ENCODE measurements at places on chromosomes 11 and 22.
A peak's percentile ranks its signal among the peaks of the same experiment; 100 is the strongest.

GRCh38 chr11:118201966-118202365, 22.8 kb downstream of the JAML start:
- DNase-seq: no peak

DNA sequence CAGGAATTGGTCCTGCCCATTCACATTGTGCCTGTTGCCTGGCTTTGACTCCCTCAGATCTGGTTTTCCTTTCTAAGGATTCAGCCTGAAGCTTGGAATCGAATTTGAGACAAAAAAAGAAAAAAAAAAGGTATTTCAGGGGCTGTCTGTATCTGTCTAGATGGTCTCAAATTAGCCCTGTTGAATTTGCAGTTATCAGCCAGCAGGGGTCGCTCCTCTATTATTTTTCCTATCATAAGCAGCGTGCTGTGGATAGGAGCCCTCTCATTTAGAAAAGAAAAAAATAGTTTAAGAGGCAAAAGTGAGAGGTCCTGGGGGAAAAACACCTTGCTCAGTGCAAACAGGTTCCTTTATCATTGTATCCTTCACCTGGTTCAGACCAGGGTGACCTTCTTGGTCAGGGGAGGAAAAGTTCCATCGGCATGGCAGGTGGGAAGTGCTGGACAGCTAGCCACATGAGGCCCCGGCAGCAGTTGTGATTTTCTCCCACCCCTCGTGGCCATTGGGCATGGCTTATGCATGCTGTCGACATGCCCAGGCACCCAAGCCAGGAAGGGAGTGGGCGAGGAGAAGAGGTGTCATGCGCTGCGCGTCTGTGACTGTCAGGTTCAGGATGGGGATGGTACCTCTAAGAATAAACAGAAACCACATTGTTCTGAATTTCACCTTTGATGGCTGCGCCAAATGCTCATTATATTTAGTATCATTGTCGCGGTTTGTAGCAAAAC, 13.1 kb downstream of the OR5AK2 start:
- DNase-seq: peak; percentile 35

GRCh38 chr22:42500161-42500835, 19.3 kb downstream of the RRP7A start:
- peak; percentile 59 for DNase-seq

DNA sequence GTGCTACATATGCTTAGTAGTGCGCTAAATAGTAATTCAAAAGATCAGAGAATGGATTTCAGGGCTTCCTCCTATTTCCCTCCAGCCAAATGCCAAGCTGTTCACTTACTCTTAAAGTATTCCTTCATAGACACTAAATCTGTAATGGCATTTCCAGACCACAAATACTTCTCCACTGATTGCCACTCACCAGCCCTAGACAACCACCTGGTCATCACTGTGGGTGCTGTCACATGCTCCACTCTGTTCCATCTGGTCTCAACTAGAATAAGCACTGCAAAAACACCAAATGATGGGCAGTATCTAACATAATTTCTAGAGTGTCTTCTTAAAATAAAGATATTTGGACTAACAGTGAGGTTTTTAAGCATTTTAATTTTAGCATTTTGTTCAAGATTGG, 341.3 kb downstream of the AASDHPPT start:
- DNase-seq: no peak

- DNase-seq: peak; percentile 53
Measured at GRCh38 chr11:114250993-114251814, 45.0 kb upstream of the NNMT start.

- peak; percentile 96 for DNase-seq
Measured at GRCh38 chr11:19646921-19647320, 65.7 kb upstream of the NAV2 start.

- no peak for DNase-seq
Measured at GRCh38 chr11:86991341-86991740, 36.1 kb upstream of the FZD4 start.

DNA sequence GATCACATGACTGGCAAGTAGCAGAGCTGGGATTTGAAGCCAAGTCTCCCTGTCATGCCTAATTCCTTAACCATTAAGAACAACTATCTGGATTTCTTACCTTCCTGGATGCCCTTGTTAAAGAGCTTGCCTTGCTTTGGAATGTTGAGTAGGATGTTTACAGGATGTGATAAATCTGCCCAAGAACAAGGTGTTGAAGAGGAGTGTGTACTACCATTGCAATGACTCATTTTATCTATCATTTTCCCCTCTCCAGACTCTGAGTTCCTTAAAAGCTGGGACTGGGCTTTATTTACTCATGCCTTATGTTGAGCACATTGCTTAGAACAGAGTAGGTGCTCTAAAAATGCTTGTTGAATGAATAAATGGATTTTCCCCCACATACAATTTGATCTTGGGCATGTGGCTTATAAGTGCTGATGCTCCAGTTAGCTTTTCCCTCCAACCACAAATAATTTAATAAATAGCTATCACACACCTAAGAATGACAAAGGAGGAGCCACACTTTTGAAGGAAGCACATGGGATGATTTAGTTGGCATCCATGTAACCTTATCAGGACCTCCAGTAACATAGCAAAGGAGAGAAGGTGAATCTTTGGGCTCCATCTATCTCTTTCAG, 268.6 kb upstream of the SESN3 start:
- peak; percentile 86 for DNase-seq

DNA sequence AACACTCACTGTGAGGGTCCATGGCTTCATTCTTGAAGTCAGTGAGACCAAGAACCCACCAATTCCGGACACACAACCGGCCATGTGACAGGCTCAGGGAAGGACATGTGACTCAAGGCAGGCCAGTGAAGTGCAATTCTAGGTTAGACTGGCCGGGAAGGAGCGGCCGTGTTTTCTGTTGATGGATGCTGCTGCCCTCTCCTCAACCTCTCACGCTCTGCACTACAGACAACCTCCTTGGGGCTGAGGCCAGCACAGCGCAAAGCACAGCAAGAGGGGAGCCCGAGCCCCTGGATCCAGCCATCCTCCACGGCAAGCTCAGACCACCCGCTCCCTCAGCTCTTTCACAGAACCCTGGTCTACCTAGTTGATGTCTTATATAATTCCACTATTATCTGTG, 2.8 kb downstream of the NUDT8 start:
- no peak for DNase-seq

GRCh38 chr22:40070701-40071100, 75.9 kb downstream of the FAM83F start:
- peak; percentile 11 for DNase-seq

DNA sequence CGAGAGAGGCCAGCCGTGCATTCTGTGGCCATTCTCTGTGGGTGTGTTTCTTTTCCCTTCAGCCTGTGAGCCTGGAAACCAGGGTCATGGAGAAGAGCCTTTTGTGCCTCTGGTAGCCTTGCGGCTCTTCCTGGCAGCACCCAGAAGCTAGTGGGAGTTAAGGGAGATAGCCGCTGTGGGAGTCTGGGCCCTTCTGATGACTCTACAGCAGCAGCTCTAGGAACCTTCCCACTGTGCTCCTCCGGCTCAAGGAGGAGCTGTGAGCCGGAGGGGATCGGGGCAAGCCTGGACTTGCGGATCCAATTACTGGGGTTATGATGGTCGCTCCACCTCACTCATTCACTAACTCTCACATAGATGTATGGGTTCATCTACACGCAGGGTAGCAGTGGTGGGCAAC, 10.5 kb downstream of the GTPBP1 start:
- no peak for DNase-seq

DNA sequence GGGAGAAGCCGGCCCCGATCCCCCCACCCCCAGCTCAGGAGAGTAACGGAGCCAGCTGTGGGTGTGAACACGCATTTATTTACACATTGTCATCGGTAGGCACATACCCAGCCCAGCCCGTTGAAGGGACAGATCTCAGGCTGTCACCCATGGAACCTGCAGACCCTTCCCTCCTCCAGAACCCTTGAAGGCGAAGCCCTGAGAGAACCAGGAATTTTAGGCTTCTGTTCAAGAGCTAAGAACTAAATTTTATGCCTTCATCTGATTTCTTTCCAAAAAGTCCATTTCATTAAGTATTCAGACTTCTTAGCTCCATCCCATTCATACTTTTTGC, 379 bp upstream of the BRMS1 start:
- DNase-seq: no peak
